Caco-2 (cell line): ENCODE measurements at places on chromosomes 4 and X. TPM values are rescaled to one million over a fixed set of nuclear protein-coding genes. Genes with fewer than 3 reads are reported as not detected.

DNA sequence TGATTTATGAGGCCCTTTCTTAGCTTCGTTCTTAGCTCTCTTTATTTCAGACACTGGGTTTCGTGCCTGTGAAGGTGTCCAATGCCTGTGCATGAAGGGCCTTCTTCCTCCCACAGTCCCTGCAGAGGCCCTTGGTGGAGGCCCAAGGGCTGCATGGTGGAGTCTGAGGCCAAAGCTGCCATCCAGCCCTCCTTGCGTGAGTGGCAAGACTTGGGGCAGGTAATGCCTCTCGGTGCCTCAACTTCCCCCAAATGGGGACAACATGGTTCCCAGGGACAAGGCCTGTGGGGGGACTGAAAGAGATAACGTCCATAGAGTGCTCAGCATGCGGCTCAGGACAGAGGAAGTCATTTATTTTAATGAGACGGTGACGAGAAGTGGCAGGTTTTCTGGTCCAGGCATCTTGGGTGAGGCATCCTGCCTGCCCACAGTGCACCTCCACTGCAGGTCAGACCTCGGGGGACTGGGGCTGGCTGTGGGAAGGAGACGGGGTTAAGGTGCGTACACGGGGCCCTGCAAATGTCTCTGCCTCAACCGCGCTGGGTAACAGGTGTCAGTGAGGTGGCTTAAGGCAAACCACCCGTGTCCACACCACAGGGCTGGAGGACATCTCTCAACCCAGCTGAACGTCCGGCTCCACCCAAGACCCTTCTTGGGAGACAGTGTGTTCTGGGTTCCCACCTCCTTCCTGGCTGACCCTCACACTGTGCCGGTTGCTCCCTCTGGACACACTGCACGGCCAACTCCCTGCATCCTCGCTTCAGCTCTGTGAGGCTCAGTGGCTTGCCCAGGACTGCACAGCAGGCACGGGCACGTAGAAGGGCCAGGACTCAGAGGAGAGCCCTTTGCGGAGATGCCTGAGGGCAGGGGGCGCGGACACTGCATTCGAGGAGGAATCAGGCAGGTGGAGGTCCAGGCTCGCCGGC is 50.5 kb downstream of the PSAPL1 start:
- no peaks in the 10 kb centered on the region for H3K27me3 ChIP-seq
- no peak overlapping the region for H3K27ac ChIP-seq
- DNase-seq, result no peak
- H3K4me3 ChIP-seq, result no peak overlapping the region
- no peaks in the 10 kb centered on the region for H3K36me3 ChIP-seq

DNA sequence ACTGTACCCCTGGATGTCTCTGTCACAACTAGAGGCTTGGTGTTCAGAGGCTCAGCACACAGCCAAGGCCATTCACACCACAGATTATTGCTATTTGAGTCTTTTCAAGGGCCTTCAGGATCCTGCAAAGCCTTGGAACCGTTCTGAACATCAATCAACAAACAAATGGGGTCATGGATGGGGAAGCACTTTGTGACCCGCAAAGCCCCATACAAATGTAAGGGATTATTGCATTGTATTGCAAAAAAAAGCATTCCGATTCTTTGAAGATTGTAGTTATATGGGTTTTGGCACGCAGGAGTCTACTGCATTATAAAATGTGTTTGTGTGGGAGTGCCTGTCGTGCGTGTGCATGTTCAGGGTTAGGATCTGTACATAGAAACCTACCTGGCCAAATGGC is 17.3 kb upstream of the BCORL1 start:
- no peak overlapping the region for H3K27ac ChIP-seq
- DNase-seq, result no peak
- no peaks in the 10 kb centered on the region for H3K27me3 ChIP-seq
- H3K4me3 ChIP-seq, result no peak overlapping the region
- H3K36me3 ChIP-seq, result no peaks in the 10 kb centered on the region

DNA sequence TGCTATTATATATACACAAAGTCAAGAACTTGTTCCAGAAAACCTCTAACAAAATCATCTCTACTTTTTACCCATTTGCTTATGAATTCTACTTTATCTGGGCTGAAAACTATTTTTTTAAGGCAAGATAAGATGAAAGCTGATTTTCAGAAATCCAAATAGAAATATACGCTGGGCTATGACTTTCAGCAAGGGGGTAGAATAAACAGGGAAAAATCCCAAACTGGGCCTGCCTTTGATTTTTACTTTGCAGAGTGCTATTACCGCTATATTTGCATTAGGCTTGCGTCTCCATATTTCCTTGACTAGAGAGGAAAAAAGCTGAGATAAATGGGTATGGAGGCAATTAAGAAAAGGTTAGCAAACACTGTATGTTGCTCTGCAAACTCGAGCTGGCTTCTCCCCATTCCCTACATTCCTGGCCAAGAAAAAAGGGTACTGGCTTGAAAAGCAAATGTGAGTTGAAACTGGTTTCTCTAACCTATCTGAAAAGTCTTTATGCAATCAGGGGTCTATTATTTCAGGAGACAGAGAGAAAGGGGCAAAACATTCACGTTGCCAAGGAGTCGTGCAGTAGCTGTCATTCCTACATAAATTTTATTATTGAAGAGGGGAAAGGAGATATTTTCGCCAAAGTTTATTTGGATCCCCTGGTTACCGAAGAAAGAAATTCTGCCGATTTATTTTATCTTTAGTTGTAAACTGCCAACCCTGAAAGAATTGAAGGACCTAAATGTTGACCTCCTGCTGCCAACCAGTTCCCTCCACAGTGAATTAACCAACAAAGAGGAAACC is 2.2 kb downstream of the TMEM47 start:
- H3K4me3 ChIP-seq, result no peak overlapping the region
- no peaks in the 10 kb centered on the region for H3K4me1 ChIP-seq
- DNase-seq, result no peak
- no peaks in the 10 kb centered on the region for H3K36me3 ChIP-seq
- H3K27me3 ChIP-seq, result no peaks in the 10 kb centered on the region
- no peak overlapping the region for H3K27ac ChIP-seq

DNA sequence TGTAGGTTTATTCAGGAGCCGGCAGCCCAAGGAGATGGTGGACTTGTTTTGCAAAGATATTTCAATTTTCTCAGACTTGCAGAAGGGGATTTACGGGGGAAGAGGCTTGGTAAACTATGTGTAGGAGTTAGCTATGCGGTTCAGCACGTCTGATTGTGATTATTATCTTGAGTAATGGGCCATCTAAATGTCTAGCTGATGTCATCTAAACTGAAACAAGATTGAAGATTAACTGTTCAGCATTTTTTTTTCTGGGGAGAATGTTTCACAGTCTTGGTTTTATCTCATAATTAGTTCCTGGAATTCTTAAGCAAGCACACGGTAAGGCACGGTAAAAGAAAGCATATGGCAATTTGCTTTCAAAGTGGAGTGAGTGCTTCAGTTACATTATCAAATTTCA is 207.3 kb upstream of the CXorf51B start:
- no peak overlapping the region for H3K27ac ChIP-seq
- H3K27me3 ChIP-seq, result no peaks in the 10 kb centered on the region
- no peaks in the 10 kb centered on the region for H3K4me1 ChIP-seq
- DNase-seq, result no peak
- H3K4me3 ChIP-seq, result no peak overlapping the region

- DNase-seq, result no peak
- no peaks in the 10 kb centered on the region for H3K4me1 ChIP-seq
- H3K27ac ChIP-seq, result no peak overlapping the region
- no peak overlapping the region for H3K4me3 ChIP-seq
- no peaks in the 10 kb centered on the region for H3K27me3 ChIP-seq
These were observed 78.0 kb downstream of the PRDM5 start for GRCh38 chr4:120844528-120844921.

GRCh38 chr4:48127231-48127630 is 6.8 kb downstream of the TXK start:
- no peak overlapping the region for H3K4me3 ChIP-seq
- DNase-seq, result peak; percentile 58

DNA sequence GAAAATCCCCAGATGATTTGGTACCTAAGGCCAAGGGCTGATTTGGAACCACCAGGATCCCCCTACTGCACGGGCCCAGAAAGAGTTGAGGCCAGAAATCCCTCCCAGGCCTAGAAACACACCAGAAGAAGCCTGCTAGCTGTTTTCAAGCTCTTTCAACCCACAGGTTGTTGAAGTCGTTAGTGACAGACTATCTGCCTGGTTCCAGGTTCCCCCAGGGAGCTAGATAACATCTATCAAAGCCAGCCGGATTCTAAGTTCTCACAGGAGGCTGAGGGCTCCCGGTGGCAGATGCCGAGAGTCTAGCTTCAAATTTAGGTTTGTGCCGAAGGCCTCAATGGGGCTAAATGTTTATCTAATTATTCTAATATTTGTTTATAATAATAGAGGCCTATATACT is 132.0 kb upstream of the ATP6AP2 start:
- no peak for DNase-seq
- H3K27ac ChIP-seq, result no peak overlapping the region
- H3K4me1 ChIP-seq, result no peaks in the 10 kb centered on the region
- no peak overlapping the region for H3K4me3 ChIP-seq

DNA sequence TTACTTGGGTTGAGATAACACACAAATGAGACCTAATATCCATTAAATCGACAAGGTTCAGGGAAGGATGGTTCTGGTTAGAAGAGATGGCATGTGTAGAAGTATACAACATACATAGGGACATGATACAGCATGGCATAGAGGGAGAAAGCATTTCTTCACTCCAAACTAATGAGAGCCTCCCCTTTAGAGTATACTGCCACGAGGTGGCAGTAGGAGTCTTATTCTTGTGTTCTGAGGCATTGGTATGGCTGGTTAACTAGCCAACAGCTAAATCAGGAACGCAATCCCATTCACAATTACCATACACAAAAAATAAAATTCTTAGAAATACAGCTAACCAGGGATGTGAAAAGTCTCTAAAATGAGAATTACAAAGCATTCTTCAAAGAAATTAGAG is 29.1 kb upstream of the TRO start:
- DNase-seq, result peak; percentile 29
- H3K27ac ChIP-seq, result no peak overlapping the region
- H3K27me3 ChIP-seq, result no peaks in the 10 kb centered on the region
- H3K4me3 ChIP-seq, result no peak overlapping the region
- no peaks in the 10 kb centered on the region for H3K36me3 ChIP-seq

GRCh38 chr4:78542373-78542772 is 9.2 kb upstream of the ANXA3 start:
- no peak overlapping the region for H3K4me3 ChIP-seq
- no peaks in the 10 kb centered on the region; the same call in 1 of the 2 replicates for H3K36me3 ChIP-seq
- no peak for DNase-seq
- no peaks in the 10 kb centered on the region for H3K27me3 ChIP-seq
- no peak overlapping the region for H3K27ac ChIP-seq

GRCh38 chr4:30763321-30763727 is 43.2 kb downstream of the PCDH7 start:
- no peak for DNase-seq
- no peak overlapping the region for H3K4me3 ChIP-seq
- no peaks in the 10 kb centered on the region for H3K27me3 ChIP-seq
- no peaks in the 10 kb centered on the region for H3K36me3 ChIP-seq

- no peak overlapping the region for H3K4me3 ChIP-seq
- no peaks in the 10 kb centered on the region for H3K27me3 ChIP-seq
- no peaks in the 10 kb centered on the region for H3K4me1 ChIP-seq
- DNase-seq, result no peak
- no peak overlapping the region for H3K27ac ChIP-seq
These were observed 18.2 kb upstream of the ANTXR2 start for GRCh38 chr4:80091184-80091583.

DNA sequence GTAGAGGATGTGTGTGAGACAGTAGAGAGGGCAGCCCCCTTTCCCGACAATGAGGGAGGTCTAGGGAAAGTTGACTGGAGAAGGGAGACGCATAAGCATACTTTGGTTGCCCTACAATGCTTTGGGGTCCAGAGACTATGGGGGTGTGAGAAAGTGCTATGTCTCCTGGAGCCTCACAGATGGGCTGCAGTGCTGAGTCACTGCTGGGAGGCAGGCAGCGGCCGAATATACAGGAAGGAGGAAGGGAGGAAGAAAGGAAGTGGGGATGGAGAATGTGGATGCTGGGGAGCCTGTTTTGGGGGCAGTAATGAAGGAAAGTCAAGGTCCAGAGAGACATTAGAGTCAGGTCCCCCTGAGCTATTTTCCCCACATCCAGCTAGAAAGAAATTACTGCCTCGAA is 12.7 kb downstream of the DRP2 start:
- H3K27me3 ChIP-seq, result no peaks in the 10 kb centered on the region
- no peaks in the 10 kb centered on the region for H3K4me1 ChIP-seq
- H3K36me3 ChIP-seq, result no peaks in the 10 kb centered on the region
- DNase-seq, result no peak
- H3K4me3 ChIP-seq, result no peak overlapping the region

GRCh38 chrX:66008328-66008970 is 31.4 kb downstream of the VSIG4 start:
- no peak overlapping the region for H3K27ac ChIP-seq
- no peaks in the 10 kb centered on the region for H3K27me3 ChIP-seq
- no peaks in the 10 kb centered on the region for H3K4me1 ChIP-seq
- no peaks in the 10 kb centered on the region for H3K36me3 ChIP-seq

GRCh38 chrX:48579259-48579658 is 5.0 kb downstream of the RBM3 start:
- no peaks in the 10 kb centered on the region for H3K27me3 ChIP-seq
- H3K4me1 ChIP-seq, result peaks cover 54% of the 10 kb centered on the region
- H3K4me3 ChIP-seq, result no peak overlapping the region
- no peak overlapping the region for H3K27ac ChIP-seq
- DNase-seq, result no peak
- peaks cover 9% of the 10 kb centered on the region for H3K36me3 ChIP-seq

GRCh38 chr4:54289316-54289715 is 60.2 kb downstream of the PDGFRA start:
- H3K36me3 ChIP-seq, result no peaks in the 10 kb centered on the region
- DNase-seq, result no peak
- no peaks in the 10 kb centered on the region for H3K27me3 ChIP-seq
- no peak overlapping the region for H3K4me3 ChIP-seq
- no peaks in the 10 kb centered on the region for H3K4me1 ChIP-seq

DNA sequence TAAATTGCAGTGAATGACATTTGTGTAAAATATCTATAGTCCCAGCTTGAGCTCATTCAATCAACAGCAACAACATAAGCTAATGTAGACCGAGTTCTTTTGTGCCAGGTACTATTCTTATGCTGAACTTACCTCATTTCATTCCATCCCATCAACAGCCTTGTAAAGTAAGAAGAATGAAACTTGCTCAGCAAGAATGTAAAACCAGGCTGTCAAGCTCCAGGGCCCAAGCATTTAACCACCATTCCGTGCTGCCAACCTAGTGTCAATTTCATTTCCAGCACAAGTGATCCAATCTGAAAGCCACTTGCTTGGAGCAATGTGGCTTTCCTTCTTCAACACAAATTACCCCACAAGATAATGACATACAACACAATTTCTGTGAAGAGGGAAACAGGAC is 36.6 kb downstream of the RASSF6 start:
- no peak for DNase-seq
- no peak overlapping the region for H3K4me3 ChIP-seq
- no peaks in the 10 kb centered on the region for H3K36me3 ChIP-seq
- H3K27ac ChIP-seq, result no peak overlapping the region
- no peaks in the 10 kb centered on the region for H3K27me3 ChIP-seq

GRCh38 chrX:72394518-72395170 is 88.9 kb upstream of the CITED1 start:
- H3K27ac ChIP-seq, result no peak overlapping the region
- no peak for DNase-seq
- no peaks in the 10 kb centered on the region for H3K4me1 ChIP-seq
- H3K27me3 ChIP-seq, result no peaks in the 10 kb centered on the region
- H3K36me3 ChIP-seq, result no peaks in the 10 kb centered on the region

AFP gene
- 158 and 252 TPM in 2 replicates for total RNA-seq

ASB12 gene
- not detected in 2 replicates for total RNA-seq

TAF7L gene
- not detected in 2 replicates for total RNA-seq

ARR3 gene
- total RNA-seq, result not detected in 2 replicates

MBNL3 gene
- total RNA-seq, result 174 and 195 TPM in 2 replicates

SPON2 gene
- 3.1 and 4.0 TPM in 2 replicates for total RNA-seq

CYLC1 gene
- not detected in 2 replicates for total RNA-seq

FGB gene
- total RNA-seq, result 29.4 and 37.1 TPM in 2 replicates

CYSLTR1 gene
- not detected in 2 replicates for total RNA-seq
